ENCODE measurements at places on chromosomes 1 and 21. TPM values are rescaled to one million over a fixed set of nuclear protein-coding genes. Genes with fewer than 3 reads are reported as not detected.

FAM151A gene
- not detected for total RNA-seq

PEX19 gene
- 24.9 TPM for total RNA-seq

CD5L gene
- not detected for total RNA-seq

GBP6 gene
- total RNA-seq, result not detected

SYPL2 gene
- 0.07 TPM for total RNA-seq

C8A gene
- not detected for total RNA-seq
